Stimulated activated CD4-positive, alpha-beta T cell treated with anti-CD3 and anti-CD28 coated beads, Interleukin-12 subunit alpha, Interleukin-12 subunit beta, amount 100 ng/mL, for 24 hours (primary cell): ENCODE measurements at places on chromosomes 16 and 17.

DNA sequence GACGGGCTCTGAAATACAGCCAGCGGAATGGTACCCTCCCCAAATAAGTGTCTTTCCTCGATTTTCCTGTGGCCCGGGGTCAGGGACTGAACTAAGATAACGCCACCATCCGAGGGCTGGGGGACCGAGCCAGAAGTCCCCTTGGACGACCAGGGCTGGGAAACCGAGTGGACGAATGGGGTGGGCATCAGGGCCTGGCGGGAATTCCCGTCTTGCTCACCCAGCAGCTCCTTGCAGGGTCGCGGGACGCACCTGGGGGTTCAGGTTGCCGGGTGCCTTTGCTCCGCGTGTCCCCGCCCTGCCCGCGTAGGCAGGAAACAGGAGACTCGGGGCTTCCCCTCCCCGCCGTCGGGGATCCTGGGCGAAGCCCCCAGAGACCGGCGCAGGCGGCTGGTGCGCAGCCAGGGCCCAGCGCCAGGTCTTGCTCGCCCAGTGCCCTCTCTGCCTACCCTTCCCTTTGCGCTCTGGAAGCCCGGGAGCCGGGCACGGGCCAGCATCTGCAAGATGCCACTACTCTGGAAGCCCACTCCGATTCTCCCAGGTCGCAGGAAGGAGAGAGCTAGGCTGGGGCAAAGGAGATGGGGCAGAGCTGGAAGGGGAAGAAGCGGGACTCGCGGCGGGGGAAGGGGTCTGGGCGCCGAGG is 665 bp upstream of the GRIN2C start:
- no peak for DNase-seq

GRCh38 chr17:34117332-34117731 is 137.8 kb upstream of the CCL2 start:
- no peak for DNase-seq

- peak; percentile 5 for DNase-seq
These were observed 834 bp downstream of the FLYWCH1 start for GRCh38 chr16:2912330-2913199.

DNA sequence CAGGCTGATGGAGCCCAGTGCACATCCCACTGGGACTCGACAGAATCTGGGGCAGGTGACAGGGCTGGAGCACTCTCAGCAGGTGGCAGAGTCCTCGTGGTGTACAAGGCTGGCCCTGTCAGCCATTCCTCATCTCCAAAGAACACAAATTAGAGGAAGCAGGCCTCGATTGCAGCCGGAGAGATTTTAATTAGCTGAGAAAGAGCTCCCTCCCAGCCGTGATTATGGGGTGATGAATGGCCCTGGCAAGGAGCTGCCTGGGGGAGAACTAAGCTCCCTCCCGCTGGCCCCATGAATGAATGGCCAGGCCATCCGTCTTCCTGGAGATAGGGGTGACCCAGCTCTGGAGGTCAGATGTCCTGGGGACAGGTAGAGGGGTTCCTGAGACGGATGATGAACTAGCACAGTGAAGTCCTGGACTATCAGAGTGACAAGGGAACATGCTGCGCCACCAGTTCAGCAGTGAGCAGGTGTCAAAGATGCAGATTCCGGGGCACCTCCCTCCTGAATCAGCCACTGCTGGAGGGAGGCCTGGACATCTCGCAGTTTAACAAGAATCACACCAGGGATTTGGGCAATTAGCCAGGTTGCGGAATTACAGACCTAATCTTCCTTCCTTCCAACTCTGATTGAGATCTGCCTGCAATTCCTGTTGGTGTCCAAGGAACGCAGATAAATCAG is 35.5 kb downstream of the PIMREG start:
- no peak for DNase-seq

DNA sequence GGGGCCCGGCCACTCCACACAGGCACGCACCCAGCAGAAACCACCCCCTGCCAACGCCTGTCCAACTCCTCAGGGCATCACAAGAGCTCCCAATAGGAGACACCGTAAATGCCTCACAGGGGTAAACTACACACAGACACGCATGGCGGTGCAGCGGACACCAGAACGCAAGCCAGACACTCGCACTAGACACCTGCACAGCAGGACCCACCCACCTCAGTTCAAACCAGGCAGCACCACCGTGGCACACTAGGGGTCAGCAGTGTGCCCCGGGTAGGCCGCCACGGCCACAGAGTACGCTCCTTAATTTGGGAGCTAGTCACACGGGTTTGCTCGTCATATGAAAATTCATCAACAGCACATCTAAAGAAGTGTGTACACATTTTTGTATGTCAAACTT is 3.4 kb downstream of the SLC38A10 start:
- peak; percentile 55 for DNase-seq

DNA sequence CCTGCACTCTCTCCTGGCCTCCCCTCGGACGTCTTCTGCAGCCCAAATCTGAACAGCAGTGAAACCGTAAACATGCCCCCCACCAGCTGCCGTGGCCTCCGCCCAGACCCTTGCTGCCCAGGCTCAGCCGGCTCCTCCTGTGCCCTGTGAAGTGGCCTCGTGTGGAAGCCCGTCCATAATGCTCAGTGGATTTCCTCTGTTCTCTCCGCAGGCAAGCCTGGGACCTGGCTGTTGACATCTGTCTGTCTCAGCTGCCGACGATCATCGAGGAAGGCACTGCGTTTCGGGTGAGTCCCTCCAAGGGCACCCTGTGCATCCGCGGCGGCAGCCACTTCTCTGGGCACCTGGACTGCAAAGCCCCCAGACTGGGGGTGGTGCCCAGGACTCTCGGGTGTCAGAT is 153.9 kb upstream of the CHMP6 start:
- DNase-seq, result no peak

DNA sequence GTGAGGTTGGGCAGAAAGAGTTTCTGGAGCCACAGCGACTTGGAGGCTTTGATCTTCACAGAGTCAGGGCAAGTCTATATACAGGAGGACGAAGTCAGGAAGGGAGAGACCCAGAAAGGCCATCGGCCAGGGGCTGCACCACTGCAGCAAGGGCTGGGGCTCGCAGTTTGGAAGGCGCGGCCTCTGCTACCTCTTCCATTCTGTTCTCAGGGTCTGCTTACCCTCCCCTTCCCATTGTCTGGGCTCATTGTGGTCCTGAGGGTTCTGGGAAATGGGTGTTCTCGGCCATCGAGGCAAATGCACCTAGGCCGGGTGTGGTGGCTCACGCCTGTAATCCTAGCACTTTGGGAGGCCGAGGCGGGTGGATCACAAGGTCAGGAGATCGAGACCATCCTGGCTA is 16.0 kb downstream of the ST6GALNAC1 start:
- no peak for DNase-seq

- no peak for DNase-seq
These were observed 190.9 kb upstream of the CDH11 start for GRCh38 chr16:65312795-65313194.

GRCh38 chr16:66614161-66614802 is 9.8 kb downstream of the CMTM3 start:
- DNase-seq, result no peak

- DNase-seq, result no peak
These were observed 65.0 kb downstream of the SMG6 start for GRCh38 chr17:2238432-2239169.

DNA sequence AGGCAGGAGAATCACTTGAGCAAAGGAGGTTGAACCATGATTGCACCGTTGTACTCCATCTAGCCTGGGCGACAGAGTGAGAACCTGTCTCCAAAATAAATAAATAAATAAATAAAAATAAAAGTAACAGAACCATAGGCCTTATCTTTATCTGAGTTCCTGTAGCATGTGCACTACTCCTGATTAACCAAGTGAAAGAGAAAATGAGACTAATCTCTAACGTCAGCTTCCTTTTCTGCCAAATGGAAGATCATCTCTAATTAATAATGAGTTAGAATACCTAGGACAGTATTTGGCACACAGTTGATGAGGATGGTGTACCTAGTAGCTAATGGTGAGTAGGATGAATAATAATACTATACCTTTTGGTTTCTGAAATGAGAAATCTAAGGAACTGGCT is 520.4 kb downstream of the WWOX start:
- DNase-seq, result no peak

- DNase-seq, result no peak
These were observed 96.6 kb downstream of the HIC1 start for GRCh38 chr17:2151358-2152033.

- DNase-seq, result no peak
These were observed 2.9 kb downstream of the VEZF1 start for GRCh38 chr17:57984936-57985674.

DNA sequence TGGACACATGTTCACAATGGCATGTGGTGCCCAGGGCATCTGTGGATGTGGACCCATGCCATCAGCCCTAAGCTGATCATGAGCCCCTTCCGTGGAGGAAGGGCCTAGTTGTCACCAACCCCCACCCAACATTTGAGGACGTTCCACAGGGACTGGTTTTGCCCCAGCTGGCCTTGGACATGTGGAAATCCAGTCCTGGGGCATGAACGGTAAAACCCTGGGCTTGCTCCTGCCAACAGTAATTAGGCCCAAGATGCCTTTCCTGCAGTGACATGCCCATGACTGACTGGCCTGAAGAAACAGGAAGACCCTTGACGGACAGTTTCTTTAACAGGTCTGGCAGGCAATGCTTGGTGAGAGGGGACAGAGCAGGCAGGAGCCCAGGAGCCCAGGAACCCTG is 7.7 kb downstream of the TNS4 start:
- no peak for DNase-seq

- DNase-seq, result no peak
These were observed 6.9 kb downstream of the CHD9 start for GRCh38 chr16:53061701-53062159.

DNA sequence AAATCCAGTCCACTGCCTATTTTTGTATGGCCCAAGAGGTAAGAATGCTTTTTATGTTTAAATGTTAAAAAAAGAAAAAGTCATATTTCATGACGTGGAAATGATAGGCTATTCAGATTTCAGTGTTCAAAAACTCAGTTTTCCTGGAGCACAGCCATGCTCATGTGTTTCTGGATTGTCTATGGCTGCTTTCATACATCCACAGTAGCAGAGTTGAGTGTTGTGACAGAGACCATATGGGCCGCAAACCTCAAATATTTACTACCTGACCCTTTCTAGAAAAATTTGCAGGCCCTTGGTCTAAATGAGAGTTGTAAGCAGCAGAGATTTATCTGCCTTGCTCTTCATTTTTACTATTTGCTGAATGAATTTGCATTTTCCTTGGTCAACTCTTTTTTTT is 264.1 kb downstream of the CBLN1 start:
- no peak for DNase-seq

- no peak for DNase-seq
These were observed 10.2 kb upstream of the NFATC3 start for GRCh38 chr16:68074850-68075555.

DNA sequence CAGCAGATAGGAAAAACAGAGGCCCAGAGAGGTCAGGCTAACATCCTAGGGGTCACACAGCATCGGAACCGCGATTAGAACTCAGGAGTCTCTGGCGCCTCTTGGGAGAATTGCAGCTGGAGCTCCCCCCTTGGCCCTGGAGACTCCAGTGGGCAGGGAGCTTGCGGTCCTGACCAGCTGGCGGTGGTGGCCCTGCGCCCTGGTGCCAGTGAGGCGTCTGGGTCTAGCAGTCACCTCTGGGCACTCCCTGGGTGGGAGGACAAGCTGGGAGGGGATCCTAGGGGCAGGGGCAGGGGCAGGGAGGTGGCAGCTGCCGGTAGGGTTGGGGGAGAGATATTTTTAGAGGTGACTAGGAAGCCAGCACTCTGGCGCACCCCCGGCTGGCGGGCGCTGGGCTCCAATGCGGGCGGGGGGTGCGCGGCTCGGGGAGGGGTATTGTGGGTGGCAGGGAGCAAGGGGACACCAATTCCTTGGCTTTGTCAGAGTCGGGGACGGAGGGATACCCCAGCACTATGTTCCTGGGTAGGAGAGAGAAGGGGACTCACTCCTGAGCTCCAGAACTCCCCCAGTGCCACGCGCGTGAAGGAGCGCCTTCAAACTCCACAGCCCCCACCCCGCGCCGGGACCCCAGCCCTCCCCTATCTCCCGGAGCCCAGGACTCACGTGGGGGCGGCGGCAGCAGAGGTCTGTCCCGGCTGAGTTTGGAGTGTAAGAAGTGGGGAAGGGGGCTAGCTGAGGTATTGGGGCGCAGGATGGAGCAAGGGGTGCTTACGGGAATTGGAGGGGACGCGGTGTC is 584 bp downstream of the PHOSPHO1 start:
- no peak for DNase-seq
